ENCODE measurements at places on chromosomes 13 and 19.

DNA sequence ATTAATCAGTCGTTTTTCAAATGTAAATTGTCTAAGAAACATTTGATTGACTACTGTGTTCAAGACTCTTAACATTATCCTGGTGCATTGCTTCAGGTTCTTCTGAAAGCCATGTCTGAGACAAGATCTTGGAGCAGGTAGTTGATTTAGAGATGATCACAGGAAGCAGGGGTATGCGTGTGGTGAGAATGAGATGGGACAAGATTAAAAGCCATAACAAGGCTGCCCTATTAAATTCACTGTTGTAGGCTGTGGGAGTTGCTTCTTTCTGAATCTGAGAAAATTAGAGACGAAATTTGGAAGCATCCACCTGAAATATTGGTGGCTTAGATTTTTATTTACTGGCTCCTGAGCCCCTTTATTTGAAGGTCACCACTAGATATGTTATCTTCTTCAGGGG is 687.4 kb upstream of the SLITRK6 start:
- no peak for DNase-seq

DNA sequence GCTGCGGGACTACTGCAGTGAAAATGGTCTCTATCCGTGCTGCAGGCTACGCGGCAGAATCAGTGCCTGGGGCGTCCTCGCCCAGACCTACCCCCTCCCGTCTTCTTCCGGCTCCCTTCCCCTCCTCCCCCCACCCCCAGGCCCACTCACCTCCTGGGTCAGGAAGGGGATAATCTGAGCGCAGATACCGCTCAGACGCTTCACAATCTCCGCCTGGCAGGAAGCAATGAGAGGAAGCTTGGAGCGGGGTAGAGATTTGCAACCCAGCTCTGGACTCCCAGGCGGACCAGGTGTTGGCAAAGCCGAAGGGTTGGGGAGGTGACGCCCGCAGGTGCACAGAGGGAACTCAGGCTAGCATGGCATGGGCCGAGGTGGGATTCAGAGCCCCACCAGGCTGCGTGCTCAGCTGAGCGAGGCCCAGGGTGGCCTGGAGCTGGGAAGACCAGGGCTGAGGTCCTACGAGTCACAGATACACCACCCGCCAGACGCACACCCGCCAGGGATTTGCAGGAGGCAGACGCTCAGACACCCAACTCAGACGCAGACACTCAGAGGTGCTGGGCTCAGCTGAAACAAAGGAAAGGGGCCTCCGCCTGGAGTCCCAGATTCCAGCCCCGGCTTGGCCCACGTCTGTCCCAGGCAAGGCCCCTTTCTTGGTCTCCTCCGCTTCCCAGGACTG is 4.1 kb downstream of the TLE2 start:
- no peak for DNase-seq

- DNase-seq = no peak
Measured at GRCh38 chr13:93769607-93770006, 543.0 kb downstream of the GPC6 start.

- no peak for DNase-seq
Measured at GRCh38 chr19:29384656-29385055, 141.1 kb upstream of the VSTM2B start.

GRCh38 chr13:45817833-45818232 is 33.7 kb downstream of the SIAH3 start:
- no peak for DNase-seq

DNA sequence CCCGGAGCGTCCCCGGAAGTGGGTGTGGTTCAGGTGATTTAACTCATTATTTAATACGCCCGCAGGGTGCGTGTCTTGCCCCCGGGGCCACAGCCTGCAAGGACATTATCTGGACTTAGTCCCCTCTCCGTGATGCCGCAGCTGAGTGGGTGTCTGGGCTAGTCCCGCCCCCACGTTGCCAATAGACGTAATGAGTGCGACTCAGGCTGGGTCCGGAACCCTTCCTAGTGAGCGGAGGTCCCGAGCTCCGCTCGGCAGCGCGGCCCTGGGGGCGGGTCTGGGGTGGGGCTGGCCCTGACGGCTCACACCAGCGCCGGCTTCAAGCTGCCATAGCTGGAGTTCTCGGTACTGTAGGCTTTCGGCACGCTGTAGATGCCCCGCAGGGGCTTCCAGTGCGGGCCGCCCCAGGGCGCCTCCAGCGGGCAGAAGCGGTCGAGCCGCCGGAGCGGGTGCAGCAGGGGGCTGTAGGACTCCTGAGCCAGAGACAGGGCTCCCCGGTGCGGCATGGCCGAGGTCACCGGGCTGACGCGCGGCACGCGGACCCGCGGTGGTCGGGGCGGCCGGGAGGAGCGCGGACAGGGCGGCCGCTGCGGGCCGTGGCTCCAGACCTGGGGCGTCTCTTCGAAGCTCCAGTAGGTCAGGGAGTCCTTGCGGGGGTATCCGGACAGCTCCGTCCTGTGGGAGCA is 918 bp upstream of the LHB start:
- peak; percentile 70 for DNase-seq

- DNase-seq = no peak
Measured at GRCh38 chr13:97798836-97799235, 154.6 kb upstream of the IPO5 start.

GRCh38 chr13:105445796-105446195 is 1089.7 kb downstream of the EFNB2 start:
- DNase-seq = no peak

- no peak for DNase-seq
Measured at GRCh38 chr13:49608651-49609331, 19.5 kb upstream of the ARL11 start.

DNA sequence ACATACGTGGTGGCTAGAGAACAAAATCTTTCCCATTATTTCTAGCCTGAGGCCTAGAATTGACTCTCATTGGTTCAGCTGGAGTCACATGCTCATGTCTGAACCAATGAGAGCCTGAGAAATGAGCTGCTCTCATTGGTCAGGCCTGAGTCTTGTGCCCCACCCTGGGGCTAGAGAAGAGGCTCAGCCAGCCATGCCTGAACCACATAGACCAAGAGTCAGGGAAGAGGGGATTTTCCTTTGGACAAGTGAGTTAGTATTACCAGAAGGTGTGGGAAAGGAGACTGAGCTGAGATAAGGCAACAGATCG is 6.9 kb downstream of the FXYD5 start:
- DNase-seq = no peak

DNA sequence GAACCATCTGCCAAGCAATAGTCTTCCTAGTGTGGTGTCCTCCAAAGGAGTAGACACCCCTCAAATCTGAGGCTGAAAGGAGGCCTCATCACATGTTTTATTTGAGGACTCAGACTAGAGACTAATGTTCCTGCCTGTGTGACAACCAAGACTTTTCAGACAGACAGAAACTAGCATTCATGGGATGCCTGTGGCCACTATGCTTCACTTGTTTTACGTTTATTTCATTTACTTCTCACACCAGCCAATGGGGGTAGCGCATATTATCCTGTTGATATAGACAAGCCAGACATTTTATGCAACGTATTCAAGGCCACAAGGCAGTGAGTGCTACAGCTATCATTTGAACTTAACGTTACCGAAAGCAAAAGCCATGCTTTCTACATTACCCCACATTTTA is 391.7 kb upstream of the HTR2A start:
- DNase-seq = no peak

GRCh38 chr19:3178377-3178972 is at the start of gene S1PR4:
Gene S1PR4, plus strand, starts transcription at chr19:3178769. Its CDS starts 24 bp downstream, at chr19:3178793.
- DNase-seq = peak; percentile 89

GRCh38 chr13:44340508-44340907 is 33.1 kb upstream of the SERP2 start:
- DNase-seq = no peak

- no peak for DNase-seq
Measured at GRCh38 chr13:60583196-60583888, 186.3 kb downstream of the TDRD3 start.

DNA sequence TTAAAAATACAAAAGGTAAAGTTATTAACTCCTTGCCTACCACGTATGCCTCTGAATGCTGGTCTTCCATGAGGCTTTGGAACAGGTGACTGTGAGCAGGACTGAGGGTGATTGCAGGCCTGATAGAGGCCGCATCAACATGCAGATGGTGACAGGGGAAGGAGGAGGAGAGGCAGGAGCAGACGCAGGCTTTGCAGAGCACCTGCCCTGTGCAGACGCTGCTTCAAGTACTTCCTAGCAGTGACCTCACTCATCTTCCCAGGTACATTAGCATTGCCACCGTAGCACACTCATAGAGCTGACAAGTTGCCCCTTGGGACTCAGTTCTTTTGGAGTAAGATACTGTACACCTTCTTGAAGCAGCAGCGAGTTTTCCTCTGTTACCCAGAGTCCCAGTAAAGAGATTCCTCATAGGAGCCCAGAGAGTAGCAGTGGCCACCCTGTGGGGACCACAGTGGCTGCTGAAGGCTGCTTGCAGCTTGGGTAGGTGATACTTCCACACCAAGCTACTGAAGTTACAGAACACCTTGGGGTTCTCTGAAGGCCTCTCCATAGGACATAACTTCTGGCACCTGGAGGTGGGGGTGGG is 56.0 kb downstream of the ZNF536 start:
- DNase-seq = no peak

DNA sequence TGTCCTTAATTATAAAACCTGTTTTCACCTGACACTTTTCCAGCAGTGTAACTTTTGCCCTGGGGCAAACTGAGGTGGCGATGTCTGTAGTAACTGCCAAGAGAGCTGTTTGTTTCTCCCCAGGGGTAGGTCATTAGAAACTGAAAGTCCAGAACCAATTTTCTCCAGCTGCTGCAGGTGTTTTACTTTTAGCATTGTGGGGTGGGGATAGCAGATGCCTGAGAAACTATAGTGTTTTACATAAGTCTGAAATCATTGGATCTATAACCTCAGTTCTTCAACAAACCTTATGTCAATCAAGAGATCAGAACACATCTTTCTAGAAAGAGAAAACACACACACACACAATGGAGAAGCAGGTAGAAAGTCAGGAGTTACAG is 92.7 kb downstream of the LHFPL6 start:
- no peak for DNase-seq

DNA sequence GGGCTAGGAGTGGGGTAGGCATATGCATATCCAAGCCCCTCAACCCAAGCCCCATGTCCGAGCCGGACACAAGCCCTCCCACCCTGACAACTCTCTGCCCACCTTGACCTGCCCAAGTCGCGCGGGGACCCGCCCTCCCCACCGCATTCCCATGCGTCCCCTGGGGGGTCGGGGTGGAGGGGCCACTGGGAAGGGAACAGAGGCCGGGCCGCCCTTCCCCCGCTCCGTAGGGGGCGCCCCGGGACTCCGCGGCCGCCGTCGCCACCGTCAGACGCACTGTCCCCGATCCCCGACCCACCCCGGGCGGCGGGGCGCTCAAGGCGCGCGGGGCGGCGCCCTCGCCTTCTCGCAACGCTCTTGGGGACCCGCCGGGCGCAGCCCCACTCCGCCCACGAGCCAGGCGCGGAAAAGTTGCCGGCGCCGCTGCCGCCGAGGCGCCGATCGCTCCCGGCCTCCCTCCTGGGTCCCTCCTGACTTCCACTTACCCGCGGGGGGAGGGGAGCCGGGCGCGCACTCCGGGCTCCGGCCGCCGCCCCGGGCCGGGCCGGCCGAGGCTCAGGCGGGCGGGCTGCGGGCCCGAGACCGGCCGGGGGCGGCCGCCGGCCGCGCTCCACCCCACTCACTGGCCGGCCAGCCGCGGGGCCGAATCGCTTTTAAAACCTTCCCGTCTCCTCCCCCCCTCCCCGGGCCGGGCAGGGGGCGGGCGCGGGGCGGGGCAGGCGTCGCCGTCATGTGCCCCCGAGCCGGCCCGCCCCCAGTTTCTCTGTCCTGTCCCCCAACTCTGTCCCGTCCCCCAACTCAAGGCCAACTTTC is 34.4 kb upstream of the NANOS3 start:
- peak; percentile 81 for DNase-seq

DNA sequence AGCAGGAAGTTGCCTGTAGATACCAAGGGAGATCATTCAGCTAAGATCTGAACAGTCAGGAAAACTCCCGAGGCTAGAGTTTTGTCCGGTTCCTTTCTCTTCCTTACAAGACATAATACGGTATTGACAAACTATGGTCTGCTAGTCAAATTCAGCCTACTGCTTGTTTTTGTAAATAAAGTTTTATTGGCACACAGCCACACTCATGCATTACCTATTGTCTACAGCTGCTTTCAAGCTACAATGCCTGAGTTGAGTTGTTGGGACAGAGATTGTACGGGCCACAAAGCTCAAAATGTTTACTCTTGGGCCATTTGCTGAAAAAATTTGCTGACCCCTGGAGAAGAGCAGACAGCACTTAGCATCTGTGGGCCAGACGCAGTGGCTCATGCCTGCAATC is 2.5 kb downstream of the SLC1A6 start:
- DNase-seq = no peak

GRCh38 chr13:45812695-45813372 is 38.7 kb downstream of the SIAH3 start:
- no peak for DNase-seq

GRCh38 chr13:75316427-75316826 is 165.5 kb downstream of the TBC1D4 start:
- peak; percentile 34 for DNase-seq

- DNase-seq = no peak
Measured at GRCh38 chr19:56973713-56974555, 133.4 kb upstream of the PEG3 start.

DNA sequence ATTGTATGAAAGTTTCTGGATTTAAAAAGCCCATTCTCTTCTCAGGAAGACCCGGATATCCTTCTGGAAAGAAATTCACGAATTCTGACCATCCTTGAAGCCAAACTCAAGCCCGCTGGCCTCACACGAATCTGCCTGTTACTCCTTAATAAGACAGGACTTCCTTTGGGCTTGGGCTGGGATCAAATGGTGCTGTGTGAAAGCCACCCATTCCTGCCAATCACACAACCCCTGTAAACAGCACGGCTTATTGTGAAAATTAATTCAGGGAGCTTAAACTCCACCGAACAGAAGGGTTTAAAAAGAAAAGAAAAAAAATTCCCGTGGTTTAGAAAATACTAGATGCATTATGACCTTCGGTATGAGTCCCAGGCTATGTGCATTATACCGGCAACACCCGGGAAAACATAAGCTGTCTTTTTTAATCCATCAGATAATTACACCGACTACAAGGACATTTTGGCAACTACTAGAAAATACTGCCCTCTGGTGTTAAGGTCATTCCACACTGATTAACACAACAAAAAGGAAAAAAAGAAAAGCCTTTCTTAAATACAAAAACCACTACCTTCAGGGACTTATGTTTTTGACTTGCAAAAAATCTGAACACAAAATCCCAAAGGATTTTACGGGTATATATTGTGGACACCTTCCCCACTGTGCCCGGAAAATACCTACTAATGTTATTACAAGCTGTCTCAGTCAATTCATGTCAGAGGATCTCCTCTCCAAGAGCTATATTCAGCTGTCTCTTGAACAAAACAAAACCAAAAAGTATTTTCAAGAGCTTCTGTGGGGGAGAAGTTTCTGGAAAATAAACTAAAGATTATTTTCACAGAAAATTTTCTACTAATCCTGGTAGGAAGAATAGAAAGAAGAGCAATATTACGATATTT is 76.0 kb upstream of the LSM14A start:
- DNase-seq = peak; percentile 51
